ENCODE measurements at places on chromosomes 2 and 18.

DNA sequence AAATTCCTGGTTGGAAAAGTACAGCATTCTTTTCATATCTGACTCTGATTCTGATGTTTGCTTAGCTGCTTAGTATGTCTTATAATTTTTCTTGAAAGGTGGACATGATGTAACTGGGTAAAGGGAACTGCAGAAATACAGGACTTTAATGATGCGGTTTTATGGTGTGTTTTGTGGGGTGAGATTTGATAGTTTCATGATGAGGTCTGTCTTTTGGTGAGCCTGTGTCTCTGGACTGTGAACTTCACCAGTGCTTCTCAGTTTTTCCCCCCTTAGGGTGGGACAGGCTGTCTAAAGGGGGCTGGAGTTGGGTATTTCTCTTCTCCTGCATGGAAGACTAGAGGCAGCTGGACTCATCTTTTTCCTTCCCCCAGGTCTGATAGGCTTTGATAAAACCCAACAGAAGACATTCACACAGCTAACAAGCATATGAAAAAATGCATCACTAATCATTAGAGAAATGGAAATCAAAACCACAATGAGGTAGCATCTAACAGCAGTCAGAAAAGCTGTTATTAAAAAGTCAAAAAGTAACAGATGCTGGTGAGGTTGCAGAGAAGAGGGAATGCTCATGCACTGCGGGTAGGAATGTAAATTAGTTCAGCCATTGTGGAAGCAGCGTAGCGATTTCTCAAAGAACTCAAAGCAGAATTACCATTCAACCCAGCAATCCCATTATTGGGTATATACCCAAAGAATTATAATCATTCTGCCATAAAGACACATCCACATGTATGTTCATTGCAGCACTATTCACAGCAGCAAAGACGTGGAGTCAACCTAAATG lies 77.6 kb downstream of the EPC2 start:
- no peak for DNase-seq

GRCh38 chr2:41698678-41699422 lies 349.0 kb upstream of the PKDCC start:
- DNase-seq = no peak

GRCh38 chr2:112790305-112790704 lies 6.0 kb upstream of the IL1A start:
- no peak for DNase-seq

DNA sequence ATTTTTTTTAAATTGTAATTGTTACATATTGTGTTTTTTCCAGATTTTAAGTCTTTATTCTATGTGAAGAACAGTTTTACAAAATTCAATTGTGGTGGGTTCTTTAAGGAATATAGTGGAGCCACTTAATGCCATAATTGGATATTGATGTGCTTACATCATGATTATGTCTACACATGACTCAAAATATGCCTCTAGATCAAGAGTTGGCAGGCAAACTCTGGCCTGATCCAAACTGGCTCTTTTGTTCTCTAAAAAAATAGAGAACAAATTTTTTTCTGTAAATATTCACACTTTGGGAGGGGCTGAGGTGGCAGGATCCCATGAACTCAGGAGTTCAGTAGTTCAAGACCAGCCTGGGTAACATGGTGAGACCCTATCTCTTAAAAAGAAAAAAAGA lies 8.3 kb downstream of the EHBP1 start:
- DNase-seq = no peak

- DNase-seq = no peak
These were observed 105.9 kb downstream of the ANKRD44 start for GRCh38 chr2:197204519-197205250.

- no peak for DNase-seq
These were observed 111.0 kb upstream of the GPC1 start for GRCh38 chr2:240324312-240325015.

DNA sequence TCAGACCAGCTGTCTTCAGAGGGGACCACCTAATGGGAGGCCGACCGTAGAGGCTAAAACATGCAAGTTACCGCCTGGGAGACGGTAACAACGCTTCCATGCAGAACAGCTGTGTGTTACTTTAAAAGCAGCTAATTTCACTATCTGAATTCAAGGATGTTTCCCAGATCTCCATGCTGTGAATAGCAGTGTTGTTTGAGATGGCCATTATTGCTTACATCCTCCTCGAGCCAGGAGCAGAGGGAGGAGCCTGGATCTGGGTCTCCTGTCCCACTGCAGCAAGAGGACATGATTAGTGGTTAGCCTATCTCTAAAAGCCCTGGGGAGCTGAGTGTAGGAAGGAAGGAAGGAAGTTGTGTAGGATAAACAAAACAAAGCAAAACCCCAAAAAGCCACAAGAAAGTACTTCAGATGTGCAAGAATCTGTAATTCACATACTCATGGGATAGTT lies 50.9 kb downstream of the ACTR2 start:
- DNase-seq = no peak

- no peak for DNase-seq
These were observed 1.5 kb downstream of the STK25 start for GRCh38 chr2:241506793-241507429.

DNA sequence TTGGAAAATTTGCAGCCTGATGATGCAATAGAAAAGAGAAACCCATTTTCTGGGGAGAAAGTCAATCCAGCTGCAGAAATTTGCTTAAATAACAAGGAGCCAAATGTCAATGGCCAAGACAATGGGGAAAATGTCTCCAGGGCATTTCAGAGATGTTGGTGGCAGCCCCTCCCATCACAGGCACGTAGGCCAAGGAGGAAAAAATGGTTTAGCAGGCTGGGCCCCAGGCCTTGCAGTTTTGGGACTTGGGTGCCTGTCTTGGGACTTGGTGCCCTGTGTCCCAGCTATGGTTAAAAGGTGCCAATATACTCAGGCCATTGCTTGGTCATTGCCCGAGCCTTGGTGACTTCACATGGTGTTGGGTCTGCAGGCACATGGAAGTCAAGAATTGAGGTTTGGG lies 368.2 kb downstream of the ERBB4 start:
- DNase-seq = no peak

DNA sequence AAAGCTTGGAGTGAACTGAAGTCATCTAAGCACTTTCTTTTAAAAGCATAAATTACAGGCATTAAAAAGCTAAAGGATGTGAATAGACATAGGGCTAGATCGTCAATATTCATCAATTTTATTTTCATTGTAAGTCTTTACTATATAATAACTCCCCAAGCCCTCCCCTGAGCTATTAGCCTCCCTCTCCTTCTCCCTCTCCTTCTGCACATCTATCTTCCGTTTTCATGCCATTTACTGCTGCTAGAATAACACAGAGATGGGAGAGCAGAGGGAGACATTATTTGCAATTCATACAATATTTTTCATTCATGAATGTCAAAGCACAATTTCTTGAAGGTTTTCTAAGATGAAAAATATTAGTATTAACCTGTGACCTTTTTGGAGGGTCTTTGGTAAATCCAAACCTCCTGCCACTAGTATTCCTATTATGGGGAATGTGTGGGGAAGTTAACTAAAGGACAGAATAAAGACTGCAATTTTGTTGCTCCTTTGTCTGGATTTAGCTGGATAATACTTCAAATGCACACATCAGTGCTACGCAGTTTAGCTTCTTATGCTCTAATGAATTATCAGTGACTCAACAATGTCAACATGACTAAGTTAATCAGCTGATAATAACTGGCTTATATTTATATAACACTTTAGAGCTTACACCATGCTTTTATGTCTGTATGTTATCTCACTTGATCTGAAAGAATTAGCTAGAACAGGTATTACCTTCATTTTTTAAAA lies 28.2 kb upstream of the MFF start:
- DNase-seq = no peak

GRCh38 chr18:4250141-4250540 lies 205.0 kb downstream of the DLGAP1 start:
- DNase-seq = no peak

DNA sequence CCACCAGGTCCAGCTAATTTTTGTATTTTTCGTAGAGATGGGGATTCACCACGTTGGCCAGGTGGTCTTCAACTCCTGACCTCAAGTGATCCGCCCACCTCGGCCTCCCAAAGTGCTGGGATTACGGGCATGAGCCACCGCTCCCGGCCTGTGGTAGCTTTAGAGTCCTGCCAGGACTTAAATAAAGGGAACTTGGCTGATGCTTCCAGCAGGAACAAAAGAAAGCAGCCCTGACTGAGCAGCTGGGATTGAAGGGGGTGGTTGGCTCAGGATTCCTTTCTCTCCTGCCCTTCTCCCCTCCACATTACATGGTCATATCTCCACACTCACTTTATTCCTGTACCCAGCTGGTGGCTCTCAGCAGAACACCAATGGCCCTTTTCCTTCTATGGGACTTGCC lies 20.0 kb downstream of the EFHD1 start:
- DNase-seq = no peak

DNA sequence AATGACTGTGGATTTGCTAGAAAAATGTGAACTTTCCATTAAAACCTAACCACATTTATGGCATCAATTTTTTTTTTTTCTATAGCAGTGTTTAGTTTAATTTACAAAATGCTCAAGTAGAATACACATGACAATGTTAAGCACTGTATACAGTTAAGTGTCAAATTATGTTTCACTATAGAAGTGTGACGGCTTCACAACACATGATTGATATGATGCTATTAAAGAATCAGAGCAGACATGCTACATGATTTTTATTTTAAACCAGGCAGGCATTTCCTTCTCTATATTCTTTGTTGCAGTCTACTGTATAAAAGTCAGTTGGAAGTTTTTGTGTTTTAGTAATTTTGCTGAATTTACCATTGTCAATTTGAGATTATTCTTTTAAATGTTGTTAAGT lies 43.6 kb downstream of the PROKR1 start:
- DNase-seq = no peak

DNA sequence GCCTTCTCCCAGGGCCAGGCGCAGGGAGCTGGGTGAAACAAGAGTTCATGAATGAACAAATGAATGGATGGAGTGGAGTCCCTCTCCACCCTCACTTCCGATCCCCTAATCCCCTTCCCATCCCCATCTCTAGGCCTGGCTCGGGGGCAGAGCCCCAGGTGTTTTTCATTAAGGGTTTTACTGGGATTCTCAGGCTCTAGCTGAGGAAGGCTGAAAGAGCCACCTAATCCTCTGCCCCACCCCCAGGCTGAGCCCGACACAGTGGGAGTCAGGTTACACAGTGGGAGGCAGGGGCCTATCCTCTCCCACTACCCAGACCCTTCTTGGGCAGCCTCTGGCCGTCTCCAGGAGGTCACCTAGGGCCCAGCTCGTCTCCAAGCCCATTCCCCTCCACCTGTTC lies 36.1 kb downstream of the SDC1 start:
- DNase-seq = no peak

DNA sequence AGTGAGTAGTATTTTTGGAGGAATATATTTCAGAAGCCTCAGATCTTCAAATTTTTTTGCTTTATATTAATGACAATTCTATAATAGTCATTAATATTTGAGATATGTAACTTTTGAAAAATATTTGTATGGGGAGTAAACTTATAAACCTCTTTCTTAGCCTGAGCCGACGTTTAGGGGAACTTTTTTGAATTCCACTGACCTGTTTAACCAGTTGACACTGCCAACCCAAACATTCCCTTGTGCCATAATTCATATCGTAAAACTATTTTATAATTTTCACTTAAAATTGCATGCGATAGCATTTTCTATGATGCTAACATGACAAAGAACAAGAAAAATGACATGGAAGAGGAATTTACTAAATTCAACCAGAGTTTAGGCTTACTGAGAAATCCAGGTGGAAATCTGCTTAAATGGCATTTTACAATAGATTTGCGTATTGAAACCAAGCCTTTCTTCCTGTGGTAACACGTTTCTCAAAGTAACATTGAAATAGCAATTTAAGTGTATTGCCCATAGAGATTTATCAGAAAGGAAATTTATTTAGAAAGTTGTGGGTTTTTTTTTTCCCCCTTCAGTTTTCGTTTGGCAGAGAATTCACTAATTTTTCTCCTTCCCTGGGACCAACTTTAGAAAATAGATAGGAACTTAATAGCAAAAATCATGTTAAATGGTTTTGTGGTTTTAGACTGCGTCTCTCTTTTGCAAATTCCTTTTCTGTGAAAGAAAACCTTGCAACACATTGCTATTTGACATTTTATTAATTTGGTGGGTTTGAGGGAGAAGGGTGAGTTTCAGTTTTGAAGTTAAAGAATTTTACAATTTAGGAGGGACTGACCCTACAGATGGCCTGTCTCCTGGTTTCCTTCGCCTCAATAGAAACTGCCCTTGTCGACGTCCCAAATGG lies 77.4 kb downstream of the TANC1 start:
- DNase-seq = no peak

- no peak for DNase-seq
These were observed 127.0 kb downstream of the GAREM1 start for GRCh38 chr18:32343634-32344033.

DNA sequence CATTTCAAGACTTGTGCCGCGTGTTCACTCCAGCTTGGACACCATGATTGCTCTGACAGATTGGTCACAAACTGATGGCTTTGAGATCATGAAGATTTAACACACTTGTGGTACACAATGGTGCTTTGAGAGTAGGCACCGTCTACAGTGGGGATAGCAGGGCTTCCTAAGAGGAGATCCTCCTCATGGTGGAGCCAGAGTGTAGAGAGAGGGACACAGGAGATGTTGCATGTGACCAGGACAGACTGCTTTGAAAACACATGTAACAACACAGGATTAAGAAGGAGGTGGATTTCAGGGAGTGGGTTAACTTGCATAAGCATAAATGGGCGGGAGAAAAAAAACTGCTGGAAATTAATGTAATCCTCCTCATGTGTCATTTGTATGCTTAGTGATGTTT lies 95.7 kb upstream of the LINC00305 start:
- no peak for DNase-seq

DNA sequence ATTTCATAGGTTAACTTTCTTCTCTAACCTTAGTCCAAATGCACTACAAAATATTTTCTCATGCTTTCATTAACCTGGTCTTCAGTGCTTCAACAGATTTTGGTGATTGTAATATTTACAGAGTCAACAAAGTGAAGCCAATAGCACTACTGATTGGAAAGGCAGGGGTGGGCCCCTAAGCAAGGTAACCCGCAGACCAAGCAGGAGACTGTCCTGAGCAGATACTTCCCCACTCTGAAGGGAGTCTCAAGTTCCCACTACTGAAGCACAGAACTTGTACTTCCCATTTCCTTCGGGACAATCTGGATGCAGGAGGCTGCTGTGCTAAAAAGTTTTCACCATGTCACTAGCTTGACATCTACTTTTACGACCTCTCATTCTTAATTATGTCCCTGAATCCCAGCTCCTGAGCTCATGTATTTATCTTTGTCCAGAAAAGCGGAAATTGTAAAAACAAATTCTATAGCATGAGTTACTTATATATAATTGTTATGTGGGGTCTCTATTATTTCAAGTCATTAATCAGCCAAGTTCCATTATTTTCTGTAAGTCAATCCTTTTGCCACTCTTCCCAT lies 311.6 kb upstream of the REV1 start:
- DNase-seq = no peak

- no peak for DNase-seq
These were observed 56.0 kb upstream of the NFU1 start for GRCh38 chr2:69493268-69493667.

DNA sequence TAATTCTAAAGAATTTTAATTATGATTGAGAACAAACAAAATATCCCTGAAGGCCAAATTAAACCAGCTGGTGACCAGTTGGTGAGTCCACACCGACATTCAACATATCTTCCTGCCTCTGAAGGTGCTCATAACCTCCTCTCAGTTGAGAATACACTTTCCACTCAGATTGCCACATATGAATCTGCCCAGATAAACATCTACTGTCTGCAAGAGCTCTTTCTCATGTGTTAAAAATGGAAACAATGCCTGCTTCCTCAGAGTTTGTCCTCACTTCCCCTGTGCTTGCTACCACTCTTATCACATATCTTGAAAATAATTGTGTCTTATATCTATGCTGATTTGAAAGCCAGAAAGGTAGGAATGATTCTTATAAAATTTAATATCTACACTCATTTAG lies 177.7 kb upstream of the GULP1 start:
- DNase-seq = no peak

Data from glomerular endothelial cell (primary cell).